Body of pancreas (tissue), 4 donors: ENCODE measurements at places on chromosomes 5 and 9. TPM values are rescaled to one million over a fixed set of nuclear protein-coding genes. Genes with fewer than 3 reads are reported as not detected.

The KCTD16 gene
- total RNA-seq: 3.4 TPM

The PCDHB2 gene
- 2.0 TPM for total RNA-seq

The QSOX2 gene
- total RNA-seq: 8.8 TPM

The ADAMTS12 gene
- 2.3 TPM for total RNA-seq

DNA sequence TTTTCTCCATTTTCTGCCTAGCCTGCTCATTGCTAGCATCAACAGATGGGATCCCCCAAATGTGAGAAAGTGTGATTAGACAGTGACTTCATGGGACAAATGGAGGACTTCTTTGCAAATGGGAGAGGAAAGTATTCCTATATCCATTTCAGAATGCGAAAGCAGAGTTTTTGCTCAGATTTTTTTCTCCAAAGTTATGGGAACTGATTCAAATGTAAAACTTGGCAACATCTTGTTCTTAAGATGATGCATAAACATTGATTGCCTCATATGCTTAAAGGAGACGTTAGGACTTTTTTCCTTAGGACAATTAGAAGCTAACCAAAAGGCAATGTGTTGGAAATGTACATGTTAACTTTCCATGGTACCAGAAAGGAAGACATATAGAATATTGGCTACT, 704.3 kb upstream of the ZNF608 start:
- no peaks in the 10 kb centered on the region for H3K4me1 ChIP-seq
- no peak for DNase-seq
- no peaks in the 10 kb centered on the region for H3K36me3 ChIP-seq

- peaks cover 33% of the 10 kb centered on the region for H3K4me1 ChIP-seq
- no peak overlapping the region for H3K4me3 ChIP-seq
- peak overlapping the region; percentile 13 for H3K27ac ChIP-seq
- peak; percentile 66 for DNase-seq
- no peaks in the 10 kb centered on the region for H3K36me3 ChIP-seq
Observed at GRCh38 chr9:72557549-72557948, 36.1 kb downstream of the TMC1 start.

GRCh38 chr9:113219186-113219936, 1.7 kb downstream of the FKBP15 start:
- no peak overlapping the region for H3K4me3 ChIP-seq
- no peaks in the 10 kb centered on the region for H3K36me3 ChIP-seq
- H3K4me1 ChIP-seq: peaks cover 46% of the 10 kb centered on the region

DNA sequence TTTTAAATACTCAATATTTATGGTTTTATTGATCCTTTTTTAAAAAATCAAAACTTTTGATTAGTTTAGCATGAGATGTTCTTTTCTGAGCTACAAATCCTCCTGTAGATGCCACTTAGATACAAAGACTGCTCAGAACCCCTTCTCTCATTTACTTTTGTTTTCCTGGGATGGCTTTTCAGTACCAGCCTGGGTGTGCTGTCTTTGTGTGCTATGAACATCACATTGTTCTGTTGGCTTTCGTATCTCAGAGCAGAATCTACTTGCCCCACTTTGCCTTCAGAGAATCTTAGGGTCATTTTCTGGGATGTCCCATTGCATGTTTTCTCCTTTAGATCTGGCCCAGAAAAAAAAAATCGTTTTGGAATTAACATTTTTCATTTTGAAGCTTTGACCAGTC, 85.9 kb downstream of the RASGRF2 start:
- no peaks in the 10 kb centered on the region for H3K4me1 ChIP-seq
- no peak overlapping the region for H3K4me3 ChIP-seq
- no peaks in the 10 kb centered on the region for H3K27me3 ChIP-seq
- DNase-seq: no peak
- H3K36me3 ChIP-seq: no peaks in the 10 kb centered on the region
- no peak overlapping the region for H3K27ac ChIP-seq

DNA sequence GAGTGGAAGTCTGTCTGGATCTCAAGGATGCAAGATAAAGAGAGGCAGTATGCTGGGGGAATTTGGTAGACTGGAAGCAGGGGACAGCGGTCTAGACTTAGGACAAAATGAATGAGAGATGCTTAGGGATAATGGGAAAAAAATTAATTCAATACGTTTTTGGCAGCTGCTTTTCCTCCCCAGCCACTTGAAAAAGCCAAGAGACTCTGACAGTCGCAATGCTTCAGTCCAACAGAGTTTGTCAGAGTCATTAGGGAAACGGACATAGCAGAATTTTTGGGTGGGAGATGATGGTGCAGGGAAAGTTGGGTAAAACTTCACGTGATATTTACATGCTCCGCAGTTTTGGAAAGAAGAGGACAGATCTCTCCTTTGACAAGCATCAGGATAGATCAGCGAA, 129.7 kb downstream of the GOLPH3 start:
- DNase-seq: no peak
- H3K36me3 ChIP-seq: no peaks in the 10 kb centered on the region

- H3K27me3 ChIP-seq: peaks cover 15% of the 10 kb centered on the region
- H3K27ac ChIP-seq: no peak overlapping the region
- no peak for DNase-seq
- H3K4me3 ChIP-seq: no peak overlapping the region
Observed at GRCh38 chr5:88142636-88142885, 126.1 kb downstream of the TMEM161B start.

GRCh38 chr5:41410307-41410706, 100.1 kb downstream of the PLCXD3 start:
- H3K4me3 ChIP-seq: no peak overlapping the region
- H3K36me3 ChIP-seq: no peaks in the 10 kb centered on the region
- DNase-seq: no peak
- peaks cover 45% of the 10 kb centered on the region for H3K4me1 ChIP-seq

DNA sequence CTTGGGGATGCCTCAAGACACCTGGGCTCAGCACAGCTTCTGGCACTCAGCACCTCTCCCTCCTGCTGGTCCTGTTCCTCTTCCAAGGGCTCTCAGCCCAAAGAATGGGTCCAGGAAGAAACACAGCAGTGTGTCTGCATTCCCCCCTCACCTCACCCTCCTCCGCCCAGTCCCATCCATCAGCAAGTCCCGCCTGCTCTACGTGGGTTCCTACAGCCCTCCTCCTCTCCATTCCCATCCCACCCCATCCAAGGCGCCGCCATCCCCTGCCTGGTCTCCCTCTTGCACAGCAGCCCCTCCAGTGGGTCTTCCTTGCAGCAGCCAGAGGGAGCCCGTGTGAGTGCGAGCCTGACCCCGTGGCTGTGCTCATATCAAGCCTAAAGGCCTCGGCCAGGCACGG, 52.3 kb upstream of the RPL26L1 start:
- no peaks in the 10 kb centered on the region for H3K27me3 ChIP-seq
- no peak for DNase-seq
- peak overlapping the region; percentile 100 for H3K27ac ChIP-seq
- no peaks in the 10 kb centered on the region for H3K36me3 ChIP-seq

GRCh38 chr9:624935-625500, 216.5 kb upstream of the DMRT1 start:
- H3K27ac ChIP-seq: no peak overlapping the region
- H3K36me3 ChIP-seq: no peaks in the 10 kb centered on the region

DNA sequence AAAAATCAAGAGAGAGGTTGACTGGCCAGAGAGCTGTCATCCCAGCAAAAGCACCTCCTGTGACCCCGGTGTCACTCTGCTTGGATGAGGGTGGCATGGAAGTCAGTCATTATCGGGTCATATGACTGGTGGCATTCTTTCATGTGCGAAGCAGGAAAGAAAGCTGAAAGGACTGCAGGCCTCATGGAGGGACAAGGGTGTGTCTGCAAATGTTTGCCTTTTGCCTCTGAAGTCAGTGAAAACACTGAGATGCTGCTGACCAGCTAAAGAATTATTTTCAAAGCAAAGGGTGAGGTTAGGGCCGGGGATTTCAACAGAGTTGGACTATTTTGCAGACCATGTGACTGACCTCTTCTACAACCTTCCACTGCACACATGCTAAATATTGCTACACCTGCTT, 298.3 kb downstream of the CSNK1G3 start:
- H3K36me3 ChIP-seq: no peaks in the 10 kb centered on the region
- H3K4me1 ChIP-seq: peaks cover 14% of the 10 kb centered on the region
- DNase-seq: peak; percentile 3
- peak overlapping the region; percentile 56 for H3K27ac ChIP-seq
- no peaks in the 10 kb centered on the region for H3K27me3 ChIP-seq

DNA sequence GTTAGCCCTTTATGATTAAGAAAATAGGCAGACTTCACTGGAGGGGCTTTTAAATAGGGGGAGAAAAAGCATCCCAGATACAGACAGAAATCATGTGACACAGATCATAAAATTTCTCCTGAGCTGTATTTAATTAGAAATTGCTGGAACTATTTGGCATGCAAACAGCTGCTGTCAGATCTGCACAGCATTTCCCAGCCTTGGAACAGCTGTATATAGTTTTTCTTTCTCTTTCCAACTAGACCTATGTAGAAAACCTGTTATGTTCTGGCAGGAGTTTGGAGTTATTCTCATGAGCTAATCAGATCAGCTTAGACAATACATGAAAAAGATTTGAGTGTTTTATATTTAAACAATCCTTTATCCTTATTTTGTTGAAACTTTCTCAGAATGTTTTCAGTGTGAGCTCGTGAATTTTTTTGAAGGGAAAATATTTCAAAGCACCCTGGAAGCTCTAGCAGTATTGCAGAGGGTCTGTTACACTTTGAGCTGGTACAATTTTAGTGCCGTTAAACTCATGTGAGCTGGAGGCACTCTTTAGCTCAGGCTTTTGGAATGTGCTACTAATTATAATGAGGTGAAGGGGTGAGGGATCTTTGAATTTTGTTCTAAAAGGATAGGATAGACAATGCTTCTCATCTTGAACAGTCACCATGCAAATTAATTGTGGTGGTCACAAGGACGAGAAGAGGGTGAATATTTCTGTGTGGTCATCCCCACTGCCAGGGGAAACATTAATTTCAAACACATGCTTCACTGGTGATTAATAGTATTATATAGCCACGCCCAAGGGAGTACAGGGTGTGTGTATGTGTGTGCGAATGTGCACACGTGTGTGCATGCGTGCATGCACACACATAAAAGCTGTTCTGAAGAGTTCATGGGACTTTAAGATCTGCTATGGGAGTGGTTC, 239.4 kb upstream of the FBXL7 start:
- no peak overlapping the region for H3K27ac ChIP-seq
- H3K36me3 ChIP-seq: no peaks in the 10 kb centered on the region
- H3K4me1 ChIP-seq: no peaks in the 10 kb centered on the region
- H3K27me3 ChIP-seq: no peaks in the 10 kb centered on the region
- H3K4me3 ChIP-seq: no peak overlapping the region

- no peak for DNase-seq
- H3K4me3 ChIP-seq: no peak overlapping the region
- H3K36me3 ChIP-seq: no peaks in the 10 kb centered on the region
Observed at GRCh38 chr5:145548097-145548496, 287.0 kb downstream of the PRELID2 start.

DNA sequence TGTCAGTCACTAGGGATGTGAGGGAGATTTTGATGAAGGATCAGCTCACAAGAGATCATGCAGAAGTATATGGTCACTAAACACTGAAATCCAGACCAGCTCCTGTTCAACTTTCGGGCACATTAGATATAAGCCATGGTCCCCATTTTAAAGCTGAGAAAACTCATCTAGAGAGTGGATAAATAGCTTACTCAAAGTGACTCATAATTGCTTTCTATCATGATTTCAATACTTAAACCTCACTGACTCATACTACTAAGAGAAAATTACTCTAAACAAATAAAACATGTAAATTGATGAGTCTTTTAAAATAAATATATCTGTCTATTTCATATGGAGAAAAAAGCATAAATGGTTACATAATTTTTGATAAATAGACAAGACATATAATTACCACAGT, 567.7 kb downstream of the TLR4 start:
- H3K36me3 ChIP-seq: no peaks in the 10 kb centered on the region
- H3K27me3 ChIP-seq: no peaks in the 10 kb centered on the region
- no peak for DNase-seq
- H3K27ac ChIP-seq: no peak overlapping the region
- H3K4me3 ChIP-seq: no peak overlapping the region

GRCh38 chr5:125057912-125058826, 311.7 kb upstream of the ZNF608 start:
- no peaks in the 10 kb centered on the region for H3K27me3 ChIP-seq
- no peaks in the 10 kb centered on the region for H3K4me1 ChIP-seq
- H3K27ac ChIP-seq: no peak overlapping the region

DNA sequence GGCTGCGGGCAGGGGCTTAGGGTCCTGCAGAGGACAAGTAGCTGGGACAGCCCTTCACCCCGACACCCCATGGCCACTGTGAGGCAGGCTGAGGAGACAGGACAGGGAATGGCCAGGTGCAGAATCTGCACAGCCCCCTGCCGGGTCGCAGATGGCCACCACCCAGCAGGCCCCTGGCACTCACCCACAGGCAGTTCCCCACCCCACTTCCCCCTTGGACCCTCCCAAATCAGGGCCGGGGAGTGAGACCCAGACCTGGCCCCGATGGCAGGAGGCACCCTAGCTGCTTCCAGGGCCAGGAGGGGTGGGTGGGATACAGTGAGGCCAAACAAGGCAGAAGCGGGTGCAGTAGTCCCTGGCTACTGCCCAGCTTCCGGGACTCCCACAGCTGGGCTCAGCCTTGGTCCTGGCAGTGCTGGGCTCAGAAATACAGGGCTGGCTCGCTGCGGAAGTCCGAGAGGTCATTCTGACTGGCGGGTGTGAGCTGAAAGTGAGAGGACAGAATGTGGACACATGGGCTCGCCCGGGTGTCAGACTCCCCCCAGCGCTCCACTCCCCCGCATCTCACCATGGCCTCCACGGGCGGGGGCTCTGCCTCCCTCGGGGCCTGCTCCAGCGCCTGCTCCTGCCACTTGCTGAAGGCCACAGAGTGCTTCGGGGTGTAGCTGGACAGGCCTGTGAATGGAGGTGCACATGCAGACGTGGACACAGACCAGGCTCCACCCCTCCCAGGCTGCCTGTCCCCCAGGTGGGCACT, 3.4 kb downstream of the SSNA1 start:
- peaks cover 2% of the 10 kb centered on the region for H3K36me3 ChIP-seq
- H3K27ac ChIP-seq: peak overlapping the region; percentile 92
- DNase-seq: no peak
- peaks cover 91% of the 10 kb centered on the region for H3K4me1 ChIP-seq

DNA sequence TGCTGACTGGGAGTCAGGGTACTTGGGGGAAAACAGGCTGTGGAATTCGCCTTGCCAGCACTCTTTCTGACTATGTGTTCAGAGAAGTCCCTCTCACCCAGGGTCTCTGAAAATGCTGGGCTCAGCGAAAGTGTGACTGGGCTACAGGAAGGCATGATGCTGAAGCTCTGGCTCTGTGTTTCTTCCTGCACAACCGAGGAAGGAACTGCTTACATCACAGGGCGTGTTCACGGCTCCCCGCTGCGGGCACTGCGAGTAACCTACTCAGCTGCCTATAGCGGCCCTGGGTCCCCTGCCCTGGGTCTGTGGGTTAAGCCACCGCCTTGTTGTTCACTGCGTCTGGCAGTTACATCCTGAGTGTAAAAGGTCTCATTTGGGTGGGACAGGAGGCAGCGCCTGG, 222.4 kb upstream of the IRX4 start:
- no peaks in the 10 kb centered on the region for H3K4me1 ChIP-seq
- no peaks in the 10 kb centered on the region for H3K27me3 ChIP-seq
- H3K27ac ChIP-seq: no peak overlapping the region

DNA sequence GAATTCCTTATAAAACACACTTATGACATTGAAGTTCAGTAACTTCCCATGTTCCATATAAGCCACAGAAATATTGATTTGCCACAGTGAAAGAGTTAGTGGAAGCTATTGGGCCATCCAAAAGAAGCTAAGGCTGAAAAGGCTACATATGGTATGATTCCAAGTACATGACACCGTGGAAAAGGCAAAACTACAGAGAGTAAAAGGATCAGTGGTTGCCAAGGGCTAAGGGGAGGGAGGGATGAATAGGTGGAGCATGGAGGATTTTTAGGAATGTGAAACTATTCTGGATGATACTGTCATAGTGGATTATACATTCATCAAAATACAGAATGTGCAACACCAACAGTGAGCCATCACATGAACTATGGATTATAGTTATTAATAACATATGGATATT, 109.7 kb downstream of the F2RL2 start:
- H3K27me3 ChIP-seq: no peaks in the 10 kb centered on the region
- DNase-seq: no peak
- H3K27ac ChIP-seq: no peak overlapping the region
- no peaks in the 10 kb centered on the region for H3K4me1 ChIP-seq
- no peaks in the 10 kb centered on the region for H3K36me3 ChIP-seq
